Stimulated activated memory B cell treated with anti-CD40 and anti-IgM and Interleukin-4, amounts not matched to agents 10 μg/mL and 1 μg/mL and 100 μg/mL, for 72 hours (primary cell): ENCODE measurements at places on chromosomes 13 and 19.

DNA sequence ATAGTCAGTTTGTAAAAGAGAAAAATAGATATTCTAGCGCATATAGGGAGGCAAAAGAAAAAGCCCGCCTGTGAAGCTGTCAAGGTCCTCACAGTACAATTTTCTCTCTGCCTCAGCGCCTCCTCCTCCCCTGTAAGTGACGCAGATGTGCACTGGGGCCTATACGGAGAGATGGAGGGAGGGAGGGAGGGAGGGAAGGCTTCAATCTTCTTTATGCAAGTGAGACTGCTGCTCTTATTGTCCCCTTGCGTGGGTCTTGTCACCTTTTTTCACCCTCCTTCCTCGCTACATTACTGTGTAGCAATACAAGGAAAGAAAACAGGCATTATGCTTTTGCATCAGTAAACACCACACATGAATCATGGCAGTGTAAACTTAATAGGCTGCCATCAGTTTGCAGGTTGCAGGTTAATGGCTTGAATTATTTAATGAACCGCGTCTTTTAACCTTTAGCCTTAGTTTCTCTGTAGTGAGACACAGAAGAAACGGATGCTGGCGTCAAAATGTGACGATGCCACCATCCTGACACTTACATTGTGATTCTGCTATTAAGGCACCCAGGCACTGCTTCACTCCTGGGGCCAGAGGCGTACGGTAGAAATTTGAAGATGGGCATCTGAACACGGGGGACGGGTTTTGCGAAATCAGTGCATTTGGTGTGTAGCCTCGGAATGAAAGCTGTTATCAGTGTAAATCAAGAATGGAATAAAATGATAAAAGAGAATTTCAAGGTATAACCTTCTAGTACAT is at the start of gene KLHL1:
Gene KLHL1 (minus strand): TSS at position 97 of the 750 bp plus-strand sequence. CDS start 753 bp downstream, outside the sequence.
- ATAC-seq: no peak

- peak; percentile 66 for ATAC-seq
Observed at GRCh38 chr19:10260141-10260584, 8.1 kb downstream of the MRPL4 start.

DNA sequence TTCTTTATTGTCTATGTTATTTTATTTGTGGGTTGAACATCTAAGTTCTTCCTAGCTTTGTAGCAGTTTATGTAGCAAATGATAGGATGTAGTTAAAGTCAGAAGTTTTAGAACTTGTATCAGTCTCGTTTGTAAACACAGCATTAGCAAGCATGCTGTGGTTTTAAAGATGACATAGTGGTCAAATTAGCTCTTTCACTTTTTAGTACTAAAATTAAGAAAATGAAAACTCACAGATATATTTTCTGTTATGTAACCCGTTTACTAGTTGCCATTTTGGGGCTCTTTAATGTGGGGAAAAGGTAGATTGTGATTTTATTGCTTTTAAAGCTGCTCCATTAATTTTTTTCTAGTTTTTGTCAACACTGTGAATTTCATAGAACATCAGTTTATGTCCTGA is 216.5 kb downstream of the PCCA start:
- no peak for ATAC-seq

DNA sequence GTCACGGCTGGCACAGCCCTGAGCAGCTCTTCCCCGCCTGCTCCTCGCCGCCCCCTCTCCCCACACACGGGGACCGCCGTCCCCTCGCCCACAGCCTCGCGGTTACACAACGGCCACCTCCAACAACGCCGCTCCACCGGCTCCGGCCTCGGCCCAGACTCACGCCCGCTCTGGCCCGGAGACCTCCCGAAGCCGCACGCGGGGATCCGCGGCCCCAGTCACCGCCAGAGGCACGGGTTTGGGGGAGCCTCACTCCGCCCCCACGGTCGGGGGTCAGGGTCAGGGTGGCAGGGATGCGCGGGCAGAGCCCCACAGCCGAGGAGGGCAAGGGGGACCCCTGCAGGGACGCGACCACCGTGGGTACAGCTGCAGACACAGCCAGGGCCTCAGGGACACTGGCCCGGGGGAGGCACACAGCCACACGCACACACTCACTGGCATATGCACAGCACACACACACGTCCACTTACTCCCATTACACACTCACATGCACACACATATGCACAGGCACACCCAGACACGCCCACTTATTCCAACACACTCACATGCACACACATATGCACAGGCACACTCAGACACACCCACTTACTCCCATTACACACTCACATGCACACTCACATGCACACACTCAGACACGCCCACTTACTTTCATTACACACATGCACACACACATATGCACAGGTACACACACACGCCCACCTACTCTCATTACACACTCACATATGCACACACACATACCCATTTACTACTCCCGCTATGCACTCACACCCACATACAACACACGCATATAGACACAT is 1.6 kb downstream of the TTYH1 start:
- no peak for ATAC-seq

DNA sequence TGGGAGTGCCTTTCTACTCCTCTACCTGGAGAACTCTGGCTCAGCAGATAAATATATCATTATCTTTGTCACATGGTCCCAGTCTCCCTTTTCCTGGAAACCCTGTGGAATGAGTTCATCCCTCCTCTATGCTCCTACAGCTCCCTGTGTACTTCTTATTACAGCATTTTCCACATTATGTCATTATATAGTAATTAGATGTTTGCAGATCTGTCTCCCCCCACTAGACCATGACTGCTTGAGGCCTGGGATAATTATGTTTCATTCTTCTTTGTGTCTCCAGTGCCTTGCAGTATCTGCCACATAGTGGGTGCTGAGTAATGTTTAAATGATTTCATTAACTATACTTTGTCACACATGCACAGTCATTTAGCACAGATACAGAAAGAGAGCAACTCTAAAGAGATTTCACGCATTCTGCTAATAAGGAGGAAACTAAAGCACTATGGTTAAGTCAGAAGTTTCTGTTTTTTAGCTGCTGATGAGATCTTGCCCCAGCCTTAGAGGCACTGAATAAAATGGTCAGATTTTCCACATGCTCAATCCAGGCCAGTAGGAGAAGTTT is 66.1 kb upstream of the DIAPH3 start:
- ATAC-seq: no peak

DNA sequence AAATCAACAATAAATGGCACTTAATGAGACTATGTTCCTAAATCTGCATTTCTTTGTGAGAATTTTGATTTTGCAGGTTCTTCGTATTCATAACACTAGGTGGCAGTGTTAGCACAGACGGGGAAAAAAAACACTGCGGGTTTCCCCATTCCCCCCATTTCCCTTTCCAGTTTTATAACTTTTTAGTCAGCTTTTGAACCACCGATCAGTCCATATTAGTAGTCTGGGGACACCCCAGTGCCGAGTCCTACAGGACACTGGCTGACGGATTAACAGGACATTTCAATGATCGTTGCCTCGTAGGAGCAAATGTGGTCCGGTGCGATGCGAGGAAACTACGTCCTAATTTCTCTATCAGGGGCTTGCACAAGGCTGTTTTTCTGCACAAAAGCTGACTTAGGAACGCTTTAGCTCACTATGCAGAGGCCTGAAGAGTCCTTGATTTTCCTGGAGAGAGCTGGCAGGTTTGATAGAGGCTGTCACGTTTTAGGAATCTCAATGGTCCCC is 234.3 kb downstream of the LMO7 start:
- no peak for ATAC-seq

DNA sequence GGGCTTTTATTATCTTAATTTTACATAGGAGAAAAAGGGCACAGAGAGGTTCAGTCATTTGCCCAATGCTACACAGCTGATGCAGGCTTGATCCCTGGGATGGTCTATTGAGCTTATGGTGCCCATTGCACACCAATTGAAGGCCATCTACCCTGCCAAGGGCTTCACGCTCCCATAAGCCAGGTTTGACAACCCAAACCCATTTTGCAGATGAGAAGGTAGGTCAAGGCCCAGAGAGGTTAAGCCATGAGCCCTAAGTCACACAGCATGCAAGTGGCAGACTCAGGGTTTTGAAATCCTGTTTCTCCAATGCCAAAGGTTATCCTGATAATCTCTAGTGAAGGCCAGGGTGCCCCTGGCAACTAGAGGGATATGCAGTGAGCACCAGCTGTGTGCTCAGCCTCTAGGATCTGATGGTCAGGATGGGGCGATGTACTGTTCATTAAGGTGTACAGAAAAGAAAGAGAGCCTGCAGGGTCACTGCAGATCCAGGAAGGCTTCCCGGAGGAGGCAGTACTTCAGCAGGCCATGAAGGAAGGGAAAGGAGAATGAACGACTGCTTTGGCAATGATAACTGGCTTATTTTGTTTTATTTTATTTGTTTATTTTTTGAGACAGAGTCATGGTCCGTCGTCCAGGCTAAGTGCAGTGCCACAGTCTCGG is 8.1 kb downstream of the CREB3L3 start:
- ATAC-seq: no peak

- ATAC-seq: peak; percentile 74
Observed at GRCh38 chr19:47391510-47392223, 27.7 kb downstream of the MEIS3 start.
